Memory B cell (primary cell): ENCODE measurements at places on chromosomes 13 and 19.
A peak's percentile ranks its signal among the peaks of the same experiment; 100 is the strongest.

GRCh38 chr13:91302111-91302510, 45.4 kb upstream of the MIR17HG start:
- H3K4me1 ChIP-seq: peaks cover 2% of the 10 kb centered on the region
- no peak overlapping the region for H3K4me3 ChIP-seq
- H3K36me3 ChIP-seq: no peaks in the 10 kb centered on the region
- no peaks in the 10 kb centered on the region for H3K27me3 ChIP-seq
- DNase-seq: no peak

- H3K36me3 ChIP-seq: peaks cover 12% of the 10 kb centered on the region
- H3K4me1 ChIP-seq: peaks cover 18% of the 10 kb centered on the region
- no peaks in the 10 kb centered on the region for H3K27me3 ChIP-seq
- H3K27ac ChIP-seq: no peak overlapping the region
These were observed 4.5 kb downstream of the DBP start for GRCh38 chr19:48632692-48633147.

GRCh38 chr19:33906578-33907335, 110.1 kb downstream of the KCTD15 start:
- DNase-seq: no peak
- H3K27me3 ChIP-seq: peaks cover 6% of the 10 kb centered on the region
- peak overlapping the region; percentile 59 for H3K4me3 ChIP-seq
- H3K4me1 ChIP-seq: no peaks in the 10 kb centered on the region
- no peaks in the 10 kb centered on the region for H3K36me3 ChIP-seq
- H3K27ac ChIP-seq: no peak overlapping the region

DNA sequence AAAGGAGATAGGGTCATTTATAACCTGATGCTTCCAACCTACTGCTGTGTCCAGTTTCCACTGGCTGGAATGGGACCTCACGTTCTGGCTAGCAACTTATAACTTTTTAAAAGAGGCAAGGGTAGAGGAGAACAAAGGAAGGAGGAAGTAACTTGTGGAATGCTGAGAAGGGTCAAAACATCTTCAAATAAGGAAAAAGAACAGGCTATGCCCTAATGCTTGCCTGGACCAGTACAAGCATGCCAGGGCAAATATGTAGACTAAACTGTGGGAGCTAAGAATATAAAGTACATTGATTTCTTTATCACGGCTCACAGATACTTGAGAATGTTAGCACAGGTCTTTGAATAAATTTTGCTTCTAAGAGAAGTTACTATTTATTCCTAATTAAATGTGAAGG, 1.5 kb upstream of the ZNF561 start:
- peaks cover 14% of the 10 kb centered on the region for H3K36me3 ChIP-seq
- H3K27me3 ChIP-seq: no peaks in the 10 kb centered on the region
- no peak overlapping the region for H3K4me3 ChIP-seq
- no peak for DNase-seq

DNA sequence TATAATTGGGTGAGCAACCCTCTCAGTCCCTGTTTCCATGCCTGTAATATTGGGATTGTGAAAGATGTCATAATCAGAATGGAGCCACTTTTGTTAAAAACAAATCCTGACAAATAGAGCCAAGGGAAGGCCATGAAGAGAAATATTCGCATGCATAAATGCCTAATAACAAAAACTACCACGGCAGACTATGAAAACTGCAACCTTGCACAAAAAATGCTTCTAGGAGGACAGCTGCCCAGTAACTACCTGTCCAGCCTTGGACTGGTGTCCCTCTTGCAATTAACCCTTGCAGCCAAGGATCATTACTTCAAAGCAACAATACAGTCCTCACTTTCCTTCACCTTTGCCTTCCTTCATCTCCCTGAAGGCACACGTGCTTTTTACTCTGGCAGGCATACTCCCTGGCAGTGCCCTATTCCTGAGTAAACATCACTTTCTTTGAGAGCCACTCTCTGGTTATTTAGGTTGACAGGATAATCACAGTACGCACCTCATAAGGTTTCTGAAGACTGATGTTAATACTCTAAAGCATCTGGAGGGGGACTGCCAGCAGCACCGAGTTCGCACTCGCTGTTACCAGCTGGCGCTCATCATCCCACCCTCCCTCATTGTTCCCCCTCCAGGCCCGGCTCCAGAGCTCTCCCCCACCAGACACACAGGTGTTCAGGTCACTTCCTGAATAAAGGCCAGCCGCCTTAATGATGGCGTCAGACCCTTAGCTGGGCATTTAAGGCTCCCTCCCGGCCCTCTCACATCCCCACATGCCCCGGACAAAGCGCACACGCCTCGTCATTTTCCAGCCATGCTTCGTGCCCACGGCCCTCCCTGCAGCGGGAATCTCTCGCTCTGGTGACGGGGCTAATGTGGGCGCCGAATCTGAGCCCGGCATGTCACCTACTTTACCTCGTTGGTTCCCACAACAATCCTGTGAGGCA, 57.3 kb downstream of the CDADC1 start:
- no peak overlapping the region for H3K27ac ChIP-seq
- DNase-seq: no peak
- H3K4me3 ChIP-seq: no peak overlapping the region
- peaks cover 4% of the 10 kb centered on the region for H3K36me3 ChIP-seq
- H3K27me3 ChIP-seq: no peaks in the 10 kb centered on the region

GRCh38 chr19:19278315-19278714, 5.2 kb upstream of the TM6SF2 start:
- peaks cover 3% of the 10 kb centered on the region for H3K4me1 ChIP-seq
- H3K27ac ChIP-seq: no peak overlapping the region
- H3K27me3 ChIP-seq: peaks cover 7% of the 10 kb centered on the region

- H3K36me3 ChIP-seq: no peaks in the 10 kb centered on the region
- H3K4me3 ChIP-seq: peak overlapping the region; percentile 22
- peaks cover 25% of the 10 kb centered on the region for H3K4me1 ChIP-seq
- no peak for DNase-seq
- H3K27ac ChIP-seq: peak overlapping the region; percentile 91
These were observed 68.4 kb upstream of the ARHGEF7 start for GRCh38 chr13:111046590-111047141.

GRCh38 chr19:49637821-49638738, 1.9 kb downstream of the RRAS start:
- no peak for DNase-seq
- H3K27ac ChIP-seq: peak overlapping the region; percentile 25
- H3K36me3 ChIP-seq: no peaks in the 10 kb centered on the region
- H3K4me1 ChIP-seq: peaks cover 30% of the 10 kb centered on the region

GRCh38 chr13:22629374-22629773, 551.4 kb upstream of the SGCG start:
- no peak overlapping the region for H3K27ac ChIP-seq
- H3K27me3 ChIP-seq: no peaks in the 10 kb centered on the region
- DNase-seq: no peak

DNA sequence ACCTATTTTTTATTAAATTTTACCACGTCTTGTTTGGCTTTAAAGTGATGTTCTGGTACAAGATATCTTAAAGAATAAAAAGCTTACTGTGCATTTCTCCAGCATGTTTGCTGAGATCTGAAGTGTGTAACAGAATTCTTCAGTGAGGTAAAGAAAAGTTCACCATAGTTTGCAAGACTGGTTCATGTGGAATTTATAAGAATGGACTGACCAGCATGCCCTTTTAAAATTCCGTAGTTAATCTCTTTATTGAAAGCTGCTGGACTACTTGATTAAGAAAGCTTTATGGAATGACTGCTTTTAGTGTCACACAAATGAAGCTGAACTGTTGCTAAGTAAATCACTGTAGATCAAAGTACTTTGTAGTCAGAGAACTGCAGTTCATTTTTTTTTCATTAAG, 119.2 kb downstream of the GPC6 start:
- no peaks in the 10 kb centered on the region for H3K4me1 ChIP-seq
- no peak for DNase-seq
- H3K27me3 ChIP-seq: no peaks in the 10 kb centered on the region

- no peaks in the 10 kb centered on the region for H3K4me1 ChIP-seq
- no peaks in the 10 kb centered on the region for H3K36me3 ChIP-seq
- no peaks in the 10 kb centered on the region for H3K27me3 ChIP-seq
- no peak for DNase-seq
- H3K4me3 ChIP-seq: no peak overlapping the region
These were observed 300.6 kb upstream of the KLHL1 start for GRCh38 chr13:70408865-70409264.

DNA sequence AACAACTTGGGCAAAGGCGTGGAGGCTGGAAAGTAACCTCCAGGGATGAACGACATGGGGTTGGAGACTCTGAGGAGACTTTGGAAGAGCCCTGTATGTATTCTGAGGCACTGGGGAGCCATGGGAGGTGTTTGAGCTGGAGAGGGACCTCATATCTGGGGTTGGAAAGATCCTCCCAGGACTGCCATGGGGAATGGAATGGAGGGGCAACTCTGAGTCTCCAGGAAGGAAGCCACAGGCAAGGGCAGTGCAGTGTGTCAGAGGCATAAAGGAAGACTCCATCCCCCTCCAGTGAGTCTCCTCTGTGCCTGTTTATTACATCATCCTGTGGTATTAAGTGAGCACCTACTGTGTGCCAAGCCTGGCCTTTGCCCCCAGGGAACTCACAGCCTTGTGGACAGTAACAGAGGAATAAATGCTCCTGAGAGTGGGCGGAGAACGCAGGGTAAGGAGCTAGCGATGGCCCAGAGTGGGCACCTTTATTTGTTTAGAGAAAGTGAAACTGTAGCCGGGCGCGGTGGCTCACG, 7.7 kb downstream of the PEAK3 start:
- H3K4me1 ChIP-seq: peaks cover 30% of the 10 kb centered on the region
- H3K27ac ChIP-seq: peak overlapping the region; percentile 97
- peaks cover 29% of the 10 kb centered on the region for H3K36me3 ChIP-seq
- H3K4me3 ChIP-seq: peak overlapping the region; percentile 72
- no peak for DNase-seq

DNA sequence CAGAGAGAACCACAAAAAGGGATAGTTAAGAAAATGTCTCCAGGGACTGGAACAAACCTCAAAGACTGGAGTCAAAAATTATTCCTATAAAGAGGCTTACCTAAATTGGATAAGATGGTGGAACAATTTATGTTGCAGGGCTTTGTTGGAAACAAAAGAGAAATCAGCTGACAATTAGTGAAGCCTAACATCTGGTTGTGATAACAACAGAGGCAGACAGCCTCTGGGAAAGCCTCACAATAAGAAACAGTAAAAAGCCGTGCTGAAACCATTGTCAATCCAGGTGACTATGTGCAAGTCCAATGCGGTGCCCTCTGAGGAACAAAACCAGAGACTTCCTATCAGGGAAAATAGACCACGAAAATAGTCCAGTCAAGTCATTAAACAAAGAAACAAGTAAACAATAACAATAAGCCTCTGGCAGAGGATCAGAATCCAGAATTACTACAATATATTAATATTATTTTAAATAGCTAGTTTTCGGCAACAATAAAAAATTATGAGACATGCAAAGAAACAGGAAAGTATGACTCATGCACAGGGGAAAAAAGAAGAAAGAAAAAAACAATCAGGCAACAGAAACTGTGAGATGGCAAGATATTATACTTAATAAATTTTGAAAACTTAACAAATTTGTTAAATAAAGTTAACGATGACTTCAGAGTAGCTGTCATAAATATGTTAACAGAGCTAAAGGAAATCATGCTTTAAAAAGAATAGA, 99.7 kb upstream of the RXFP2 start:
- no peak overlapping the region for H3K27ac ChIP-seq
- no peak for DNase-seq
- H3K4me3 ChIP-seq: no peak overlapping the region
- no peaks in the 10 kb centered on the region for H3K4me1 ChIP-seq
- peaks cover 2% of the 10 kb centered on the region for H3K27me3 ChIP-seq

GRCh38 chr13:79445968-79446645, 34.8 kb upstream of the NDFIP2 start:
- no peak overlapping the region for H3K27ac ChIP-seq
- peaks cover 6% of the 10 kb centered on the region for H3K4me1 ChIP-seq
- no peaks in the 10 kb centered on the region for H3K36me3 ChIP-seq
- H3K4me3 ChIP-seq: no peak overlapping the region
- no peak for DNase-seq

DNA sequence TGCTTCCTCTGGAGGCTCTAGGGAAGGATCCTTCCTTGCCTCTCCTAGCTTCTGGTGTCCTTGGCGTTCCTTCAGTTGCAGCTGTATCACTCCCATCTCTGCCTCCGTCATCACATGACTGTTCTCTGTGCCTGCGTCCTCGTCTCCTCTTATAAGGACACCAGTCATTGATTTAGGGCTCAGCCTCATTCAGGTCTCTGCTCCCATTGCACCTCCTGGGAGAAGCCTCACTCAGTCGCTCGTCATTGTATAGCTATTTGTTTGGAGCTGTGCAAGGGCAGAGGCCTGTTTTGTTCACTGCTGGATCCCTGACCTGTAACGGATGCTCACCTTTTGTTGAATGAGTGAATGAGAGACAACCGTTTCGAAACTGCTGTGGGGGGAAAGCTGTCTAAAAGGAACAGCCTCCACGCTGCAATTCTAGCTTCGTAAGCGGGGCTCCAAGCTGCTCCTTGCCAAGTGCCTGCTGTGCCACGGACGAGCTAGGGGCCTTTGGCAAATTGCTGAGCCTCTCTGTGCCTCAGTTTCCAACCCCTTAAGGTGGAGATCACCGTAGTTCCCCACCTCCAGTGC, 17.2 kb downstream of the BRSK1 start:
- H3K4me3 ChIP-seq: peak overlapping the region; percentile 83
- H3K27me3 ChIP-seq: peaks cover 3% of the 10 kb centered on the region
- peaks cover 13% of the 10 kb centered on the region for H3K4me1 ChIP-seq
- H3K27ac ChIP-seq: no peak overlapping the region
- no peaks in the 10 kb centered on the region for H3K36me3 ChIP-seq
- DNase-seq: no peak

- H3K27me3 ChIP-seq: no peaks in the 10 kb centered on the region
- H3K4me1 ChIP-seq: peaks cover 5% of the 10 kb centered on the region
- no peak overlapping the region for H3K27ac ChIP-seq
- H3K4me3 ChIP-seq: no peak overlapping the region
- peaks cover 12% of the 10 kb centered on the region for H3K36me3 ChIP-seq
These were observed 15.6 kb upstream of the ATP8B3 start for GRCh38 chr19:1827566-1828278.

DNA sequence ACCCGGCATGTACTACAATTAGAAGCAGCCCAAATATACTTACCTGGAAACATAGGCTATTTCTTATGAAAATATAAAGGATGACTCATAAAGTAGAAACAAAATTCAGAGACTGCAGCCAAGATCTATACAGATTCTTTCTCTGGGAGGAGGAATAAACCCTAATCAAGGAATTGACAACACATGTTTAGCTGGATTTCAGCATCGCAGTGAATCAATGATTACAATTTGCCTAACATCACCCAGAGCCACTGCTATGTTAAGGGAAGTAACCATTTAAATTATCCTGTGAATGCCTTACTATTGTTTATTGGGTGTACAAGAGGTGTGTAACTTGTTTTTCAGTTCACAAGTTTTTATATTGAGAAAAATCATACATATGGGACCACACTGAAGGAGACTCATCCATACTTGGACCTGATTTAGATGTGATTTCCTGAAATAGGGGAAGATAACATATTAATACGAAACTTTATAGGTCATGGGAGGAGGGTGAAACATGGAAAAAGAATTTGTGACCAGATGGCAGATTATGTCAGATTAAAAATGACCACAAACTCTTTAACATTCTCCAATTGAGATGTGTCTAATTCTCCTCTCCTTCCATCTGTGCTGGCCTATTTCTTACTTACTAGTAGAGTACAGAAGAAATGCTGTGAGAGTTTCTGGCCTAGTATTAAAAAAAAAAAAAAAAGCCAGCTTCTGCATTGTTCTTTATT, 1168.4 kb downstream of the SLITRK1 start:
- H3K36me3 ChIP-seq: no peaks in the 10 kb centered on the region
- no peak overlapping the region for H3K4me3 ChIP-seq
- H3K27ac ChIP-seq: no peak overlapping the region
- no peaks in the 10 kb centered on the region for H3K4me1 ChIP-seq
- H3K27me3 ChIP-seq: no peaks in the 10 kb centered on the region
- DNase-seq: no peak
